ENCODE measurements at places on chromosomes 1 and 21.

GRCh38 chr1:59013276-59013927 lies 229.6 kb upstream of the JUN start:
- no peak for DNase-seq

DNA sequence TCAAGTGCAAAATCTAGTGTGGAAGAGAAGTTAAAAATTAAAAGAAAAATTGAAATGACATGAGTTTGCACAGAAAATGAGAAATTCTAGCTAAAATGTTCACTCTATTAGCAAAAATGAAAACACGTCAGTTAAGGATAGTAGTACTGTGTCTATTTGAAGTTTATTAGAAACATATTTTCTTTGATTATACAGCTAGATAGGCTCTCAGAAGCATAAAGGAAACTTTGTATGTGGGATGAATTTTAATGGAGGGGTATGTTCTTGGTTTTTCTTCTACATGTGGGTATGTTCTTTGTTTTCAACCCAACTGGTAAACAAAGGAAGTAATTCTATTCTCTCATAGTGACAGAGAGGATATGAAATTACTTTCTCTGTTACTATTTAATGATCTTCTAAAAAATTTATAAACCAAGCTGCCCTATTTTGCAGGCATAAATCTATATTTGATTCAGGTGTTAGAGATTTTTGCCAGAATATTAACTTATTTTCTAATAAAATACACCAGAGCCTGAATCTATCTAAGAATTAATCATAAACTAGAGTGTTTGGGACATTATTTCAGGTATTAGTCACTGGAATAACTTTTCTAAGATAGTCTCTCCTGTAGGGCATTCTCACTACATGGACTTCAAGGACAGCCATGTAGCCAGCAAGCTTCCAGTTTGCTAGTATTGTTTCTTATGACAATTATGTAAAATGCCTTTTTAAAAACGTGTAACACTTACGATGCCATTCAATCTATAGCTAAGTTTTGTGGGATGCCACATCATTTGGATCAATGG lies 15.8 kb downstream of the GPSM2 start:
- DNase-seq: no peak

GRCh38 chr21:42120903-42121535 lies 49.9 kb downstream of the UMODL1 start:
- DNase-seq: no peak

GRCh38 chr1:218537122-218537913 lies 192.2 kb downstream of the TGFB2 start:
- no peak for DNase-seq
